MG63 (cell line): ENCODE measurements at places on chromosomes 5 and 9.

DNA sequence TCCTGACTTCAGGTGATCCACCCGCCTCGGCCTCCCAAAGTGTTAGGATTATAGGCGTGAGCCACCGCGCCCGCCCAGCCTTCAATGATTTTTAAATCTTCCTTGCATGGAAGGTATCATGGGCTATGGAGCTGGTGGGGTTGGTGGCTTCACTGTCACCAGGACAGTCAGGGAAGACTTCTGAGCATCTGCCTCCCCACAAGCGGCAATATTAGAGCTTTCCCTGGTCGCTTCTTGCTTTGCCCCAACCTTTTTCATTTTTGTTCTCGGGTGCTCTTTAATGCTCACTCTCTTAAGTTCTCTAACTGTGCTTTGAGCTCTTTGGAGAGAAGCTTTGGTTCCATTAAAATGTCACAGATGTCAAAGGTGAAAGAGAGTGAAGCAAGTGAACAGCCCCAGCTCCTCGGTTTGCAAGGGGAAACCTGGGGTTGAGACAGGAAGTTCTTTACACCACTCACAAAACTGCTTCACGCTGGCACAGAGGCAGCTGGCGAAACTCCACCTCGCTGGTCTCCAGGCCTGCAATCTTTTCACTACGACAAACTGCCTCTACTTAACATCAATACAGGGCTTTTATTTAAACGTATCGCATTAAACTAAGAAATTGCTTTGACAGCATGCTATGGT, 142.5 kb upstream of the RETREG1 start:
- no peak for DNase-seq

DNA sequence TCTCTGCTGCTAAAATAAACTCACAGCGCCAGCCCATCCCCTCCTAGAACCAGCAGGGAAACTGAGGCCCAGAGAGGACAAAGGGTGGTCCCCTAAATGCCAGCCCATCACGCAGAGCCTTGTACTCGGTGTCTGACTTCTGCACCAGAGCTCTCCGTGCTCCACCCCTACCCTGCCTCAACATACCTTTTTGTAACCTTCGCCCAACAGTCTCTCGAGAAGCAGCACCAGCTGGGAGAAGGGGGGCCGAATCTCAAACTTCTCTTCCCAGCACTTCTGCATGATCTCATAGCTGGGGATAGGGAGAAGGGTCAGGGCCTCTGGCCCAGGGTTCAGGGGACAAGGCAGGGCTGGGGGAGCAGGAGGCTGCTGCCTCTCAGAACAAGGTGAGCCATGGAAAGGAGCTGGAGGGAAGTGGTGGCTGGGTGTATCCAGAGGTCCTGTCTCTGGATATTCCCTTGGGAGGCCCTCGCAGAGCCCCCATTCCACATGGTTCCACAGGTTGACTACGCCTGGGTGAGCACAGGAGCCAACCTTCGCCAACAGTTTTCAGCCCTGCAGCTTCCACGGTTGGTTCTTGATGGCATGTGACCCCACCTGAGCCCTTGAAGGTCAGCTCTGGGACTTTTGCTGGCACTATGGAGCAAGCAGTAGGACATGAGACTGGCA, 32.3 kb upstream of the CSF1R start:
- no peak for DNase-seq

DNA sequence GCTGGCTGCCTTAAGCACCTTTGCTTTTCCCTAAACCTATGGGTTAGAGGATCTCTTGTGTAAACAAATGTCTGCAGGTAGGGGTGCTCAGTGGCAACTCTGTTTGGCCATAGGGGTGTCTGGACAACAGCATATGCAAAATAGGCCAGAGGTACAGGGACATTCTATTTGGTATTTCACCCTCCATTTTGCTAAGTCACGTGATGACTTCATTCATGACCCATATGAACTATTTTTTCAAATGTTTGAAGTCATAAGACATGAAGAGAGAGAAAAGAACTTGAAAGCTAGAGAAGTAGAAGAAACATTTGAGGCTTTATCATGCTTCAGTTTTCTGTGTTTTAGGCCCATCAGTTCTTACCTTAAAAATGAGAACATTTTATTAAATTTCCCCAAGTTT, 370.2 kb downstream of the GADD45G start:
- no peak for DNase-seq

DNA sequence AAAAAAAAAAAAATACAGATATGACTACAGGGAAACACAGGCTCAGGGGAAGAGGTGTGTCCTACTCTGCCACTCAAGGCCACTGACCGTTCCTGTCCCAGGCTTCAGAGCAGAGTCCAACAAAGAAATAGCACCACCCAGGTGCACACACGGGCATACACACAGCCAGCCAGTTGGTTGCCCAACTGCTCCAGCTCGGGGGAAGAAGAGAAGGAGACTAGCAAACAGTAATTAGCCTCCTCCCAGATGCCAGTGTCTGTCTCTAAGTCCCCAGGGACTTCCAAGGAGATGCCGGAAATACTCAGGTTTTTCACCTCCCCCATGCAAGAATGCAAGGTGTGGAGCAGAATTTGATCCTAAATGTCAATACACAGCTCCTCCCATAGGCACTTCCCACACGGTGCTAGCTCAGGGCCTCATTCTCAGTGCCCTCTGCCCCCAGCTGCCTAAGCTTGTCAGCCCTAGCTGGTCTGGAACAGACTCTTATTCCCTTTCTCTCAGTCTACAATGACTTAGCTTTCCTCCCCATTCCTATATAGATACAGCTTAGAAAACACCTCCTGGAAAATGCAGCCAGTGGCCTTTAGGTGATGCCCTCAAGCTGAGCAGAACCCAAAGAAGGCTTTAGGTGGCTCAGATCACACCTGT, 1.7 kb downstream of the MYORG start:
- DNase-seq: no peak

DNA sequence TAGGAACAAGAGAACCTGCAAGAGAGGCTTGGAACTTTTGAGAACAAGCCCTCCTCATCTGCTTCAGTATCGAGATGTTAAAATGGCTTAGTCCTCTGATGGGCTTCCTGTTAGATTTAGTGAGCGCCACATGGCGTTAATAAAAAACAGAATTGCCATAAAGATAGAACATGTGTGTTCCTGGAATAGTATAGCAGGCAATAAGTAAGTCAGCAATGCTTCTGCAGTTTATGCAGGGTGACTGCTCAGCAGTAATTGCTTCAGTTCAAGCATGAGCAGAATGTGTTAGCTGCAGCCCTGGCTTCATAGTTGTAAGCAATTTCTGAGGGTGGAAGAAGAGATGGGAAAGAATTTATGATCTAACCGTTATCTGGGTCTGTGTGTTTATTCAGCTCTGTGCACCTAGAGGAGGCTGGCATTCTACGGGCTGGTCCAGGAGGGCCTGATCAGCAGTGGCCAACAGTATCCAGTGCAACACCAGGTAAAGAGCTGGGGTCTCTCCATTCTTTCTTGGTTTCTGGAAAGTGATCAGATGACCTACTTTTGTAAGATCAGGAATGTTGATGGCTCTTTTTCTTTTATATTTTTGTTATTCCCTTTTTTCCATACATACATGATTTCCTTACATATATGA, 15.9 kb downstream of the PCDHAC2 start:
- DNase-seq: no peak

GRCh38 chr5:76449606-76450005, 46.5 kb downstream of the IQGAP2 start:
- no peak for DNase-seq

DNA sequence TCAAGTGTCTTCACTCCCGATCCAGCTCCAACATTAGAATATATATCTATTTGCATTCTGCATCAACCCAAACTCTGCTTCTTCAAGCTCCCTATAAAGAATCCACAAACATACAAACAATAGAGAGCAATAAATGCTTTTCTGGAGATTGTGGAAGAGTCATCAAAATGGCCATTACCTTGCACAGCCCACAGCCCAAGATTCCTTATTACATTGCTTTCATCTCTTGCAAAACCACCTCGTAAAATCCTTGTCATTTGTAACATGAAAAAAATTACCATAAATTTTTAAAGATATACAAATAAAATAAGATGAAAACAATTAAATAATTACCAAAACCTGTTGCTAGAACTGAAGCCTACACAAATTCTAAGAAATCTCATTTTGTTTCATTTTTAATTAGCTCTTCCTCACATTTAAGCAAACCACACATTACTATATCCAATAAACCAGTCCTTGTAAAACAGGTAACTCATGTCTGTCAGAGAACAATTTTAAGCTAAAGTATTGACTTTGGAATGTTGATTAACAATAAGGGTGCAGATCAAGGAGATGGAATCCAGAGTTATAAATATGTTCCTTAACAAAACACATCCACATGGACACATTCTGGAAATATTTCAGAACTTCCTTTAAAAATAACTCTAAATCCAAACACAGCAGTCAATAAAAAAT, 7.1 kb downstream of the SPINK9 start:
- DNase-seq: no peak

- DNase-seq: no peak
Observed at GRCh38 chr5:38600329-38601045, 44.0 kb upstream of the LIFR start.

DNA sequence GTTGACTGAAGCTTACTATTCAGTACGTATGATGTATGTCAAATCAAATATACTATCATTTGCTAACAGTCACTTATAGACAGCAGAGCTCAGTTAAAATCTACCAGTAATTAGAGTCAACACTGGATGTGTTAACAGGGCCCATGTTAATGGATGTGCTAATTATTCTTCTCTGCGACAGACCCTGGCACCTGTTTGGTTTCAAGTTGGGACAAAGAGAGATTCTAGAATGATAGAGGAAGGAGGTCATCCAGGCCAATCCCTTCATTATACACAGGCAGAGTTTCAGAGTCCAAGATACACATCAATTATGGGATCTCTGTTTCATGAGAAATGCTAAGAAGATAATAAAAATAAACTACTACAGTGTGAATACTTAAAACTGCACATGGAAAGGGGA, 615.0 kb downstream of the ZNF608 start:
- DNase-seq: no peak

- DNase-seq: no peak
Observed at GRCh38 chr9:108786322-108786721, 69.5 kb downstream of the ACTL7B start.

GRCh38 chr5:119451561-119451960, 736 bp upstream of the HSD17B4 start:
- DNase-seq: no peak
